ENCODE measurements at places on chromosomes 13 and 19.
A peak's percentile ranks its signal among the peaks of the same experiment; 100 is the strongest.

DNA sequence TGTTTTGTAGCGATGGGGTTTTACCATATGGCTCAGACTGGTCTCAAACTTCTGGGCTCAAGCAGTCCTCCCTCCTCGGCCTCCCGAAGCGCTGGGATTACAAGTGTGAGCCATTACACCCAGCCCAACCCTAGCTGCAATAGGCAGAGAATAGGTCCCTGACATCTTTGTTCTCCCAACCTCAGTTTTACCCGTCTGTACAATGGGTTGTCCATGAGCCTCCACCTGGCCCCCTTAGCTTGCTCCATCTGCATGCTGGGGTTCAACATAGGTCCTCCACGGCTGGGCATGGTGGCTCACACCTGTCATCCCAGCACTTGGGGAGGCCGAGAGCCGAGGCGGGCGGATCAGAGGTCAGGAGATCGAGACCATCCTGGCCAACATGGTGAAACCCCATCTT, 14.4 kb downstream of the NFIC start:
- DNase-seq: no peak
- peak overlapping the region; percentile 97 for H3K27ac ChIP-seq
- H3K27me3 ChIP-seq: no peaks in the 10 kb centered on the region

DNA sequence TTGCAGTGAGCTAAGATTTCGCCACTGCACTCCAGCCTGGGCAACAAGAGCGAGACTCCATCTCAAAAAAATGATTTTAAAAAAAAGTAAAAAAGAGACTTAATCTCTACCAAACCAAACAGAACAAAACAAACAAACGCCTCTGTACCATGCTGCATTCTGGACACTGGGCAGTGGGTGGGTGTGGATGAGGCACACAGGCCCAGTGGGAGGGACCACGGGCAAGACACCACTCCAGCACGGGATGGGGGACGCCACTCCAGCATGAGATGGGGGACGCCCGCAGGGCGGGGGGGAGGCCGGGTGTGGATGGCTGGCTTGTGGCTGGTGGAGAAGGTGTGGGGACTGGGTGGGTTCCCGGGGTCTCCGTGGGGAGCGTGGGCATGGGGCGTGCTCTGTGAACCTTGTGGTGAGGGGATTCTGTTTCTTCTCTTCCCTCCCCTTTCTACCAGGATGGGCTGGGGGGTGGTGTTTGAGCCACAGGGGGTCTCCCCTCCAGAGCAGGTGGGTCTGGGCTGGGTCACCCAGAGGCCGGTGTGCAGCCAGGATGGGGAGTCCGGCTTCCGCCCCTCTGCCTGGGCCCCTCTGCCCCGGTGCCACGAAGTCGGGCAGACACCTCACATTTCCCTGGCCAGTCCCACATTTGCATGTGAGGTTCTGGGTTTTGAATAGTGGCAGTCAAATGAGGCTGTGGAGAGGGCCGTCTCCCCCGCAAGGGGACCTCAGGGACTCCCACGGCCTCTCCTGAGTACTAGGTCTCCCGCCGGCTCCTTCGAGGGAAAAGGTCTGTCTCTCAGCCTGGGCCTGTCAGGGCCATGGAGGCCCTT, 23.9 kb upstream of the MATK start:
- H3K27me3 ChIP-seq: no peaks in the 10 kb centered on the region
- DNase-seq: no peak
- H3K27ac ChIP-seq: no peak overlapping the region
- no peaks in the 10 kb centered on the region for H3K36me3 ChIP-seq

GRCh38 chr13:47327861-47328260, 431.0 kb upstream of the HTR2A start:
- H3K27me3 ChIP-seq: no peaks in the 10 kb centered on the region
- no peak overlapping the region for H3K27ac ChIP-seq
- H3K36me3 ChIP-seq: no peaks in the 10 kb centered on the region

- no peaks in the 10 kb centered on the region for H3K27me3 ChIP-seq
- no peaks in the 10 kb centered on the region for H3K36me3 ChIP-seq
- H3K4me1 ChIP-seq: peaks cover 11% of the 10 kb centered on the region
- H3K4me3 ChIP-seq: no peak overlapping the region
- H3K27ac ChIP-seq: no peak overlapping the region
Measured at GRCh38 chr13:109152941-109153340, 523.5 kb downstream of the MYO16 start.

GRCh38 chr19:44851427-44851826, 5.3 kb downstream of the NECTIN2 start:
- no peak for DNase-seq
- H3K36me3 ChIP-seq: no peaks in the 10 kb centered on the region
- H3K27me3 ChIP-seq: no peaks in the 10 kb centered on the region

GRCh38 chr13:30325668-30326067, 18.3 kb upstream of the KATNAL1 start:
- H3K4me3 ChIP-seq: no peak overlapping the region
- peak; percentile 56 for DNase-seq
- H3K4me1 ChIP-seq: peaks cover 7% of the 10 kb centered on the region
- no peak overlapping the region for H3K27ac ChIP-seq
- H3K27me3 ChIP-seq: no peaks in the 10 kb centered on the region

GRCh38 chr19:54345938-54346386, 7.0 kb upstream of the LILRA4 start:
- H3K27ac ChIP-seq: no peak overlapping the region

DNA sequence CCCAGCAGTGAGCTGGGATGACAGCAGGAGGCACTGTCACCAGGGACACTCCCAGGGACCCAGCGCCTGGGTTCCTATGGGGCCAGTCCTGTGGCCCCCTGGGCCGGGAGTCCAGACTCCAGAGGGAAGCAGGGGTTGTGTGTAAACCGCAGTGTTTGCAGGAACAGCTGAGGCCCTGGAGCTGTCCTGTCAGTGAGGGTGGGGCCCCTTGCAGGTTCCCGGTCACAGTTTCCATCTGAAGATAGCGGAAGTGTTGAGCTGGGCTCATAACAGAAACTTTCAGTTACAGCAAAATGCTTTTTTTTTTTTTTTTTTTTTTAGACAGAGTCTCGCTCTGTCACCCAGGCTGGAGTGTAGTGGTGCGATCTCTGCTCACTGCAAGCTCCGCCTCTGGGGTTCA, 17.7 kb upstream of the CSNK1G2 start:
- no peaks in the 10 kb centered on the region for H3K4me1 ChIP-seq
- H3K27ac ChIP-seq: no peak overlapping the region
- H3K27me3 ChIP-seq: no peaks in the 10 kb centered on the region
- peaks cover 28% of the 10 kb centered on the region for H3K36me3 ChIP-seq

DNA sequence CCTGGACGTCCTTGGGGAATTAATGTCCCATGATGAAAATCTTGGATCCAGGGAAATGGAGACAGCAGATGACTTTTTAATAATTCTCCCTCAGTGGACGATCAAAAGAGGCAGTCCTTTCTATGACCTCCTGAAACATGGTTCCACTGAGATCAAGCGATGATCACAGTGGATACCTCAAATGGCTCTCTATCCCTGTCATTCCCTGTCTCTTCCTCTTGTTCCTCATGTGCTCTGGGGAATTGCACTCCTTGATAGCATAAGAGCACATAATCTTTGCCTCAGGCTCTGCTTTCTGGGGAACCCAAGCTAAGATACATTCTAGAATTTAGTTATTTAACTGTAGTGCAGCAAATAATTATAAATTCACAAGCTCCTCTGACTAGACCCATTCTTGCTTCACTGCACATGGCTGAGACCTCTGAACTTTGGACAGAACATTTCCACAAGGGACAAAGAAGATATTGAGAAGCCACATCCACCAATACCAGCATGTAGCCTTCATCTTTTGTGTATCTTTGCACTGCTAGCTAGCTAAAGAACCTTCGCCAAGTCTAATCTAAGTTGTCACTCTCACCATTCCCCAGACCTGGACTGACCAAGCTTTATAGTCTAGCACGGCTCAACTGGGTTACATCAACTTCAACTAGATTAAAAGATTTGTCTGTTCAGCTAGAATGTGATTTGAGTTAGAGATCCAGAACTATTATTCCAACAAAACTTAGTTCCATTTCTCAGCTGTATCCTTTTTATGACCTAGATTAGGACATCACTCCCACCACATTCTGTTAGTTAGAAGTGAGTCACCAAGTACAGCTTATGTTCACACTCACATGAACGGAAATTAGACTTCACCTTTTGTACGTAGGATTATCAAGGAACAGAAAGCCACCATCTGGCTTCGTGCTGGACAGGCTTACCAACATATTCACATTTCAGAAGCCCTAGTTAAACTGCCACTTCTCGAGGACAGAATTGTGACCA, 142.7 kb downstream of the SUCLA2 start:
- no peaks in the 10 kb centered on the region for H3K36me3 ChIP-seq
- no peaks in the 10 kb centered on the region for H3K27me3 ChIP-seq
- no peak for DNase-seq
- no peaks in the 10 kb centered on the region for H3K4me1 ChIP-seq
- no peak overlapping the region for H3K4me3 ChIP-seq
